ENCODE measurements at places on chromosomes 11 and 22.

GRCh38 chr11:111312076-111312475 is 13.7 kb downstream of the POU2AF3 start:
- DNase-seq: no peak

GRCh38 chr22:40747361-40747760 is 68.1 kb downstream of the MCHR1 start:
- DNase-seq: no peak

DNA sequence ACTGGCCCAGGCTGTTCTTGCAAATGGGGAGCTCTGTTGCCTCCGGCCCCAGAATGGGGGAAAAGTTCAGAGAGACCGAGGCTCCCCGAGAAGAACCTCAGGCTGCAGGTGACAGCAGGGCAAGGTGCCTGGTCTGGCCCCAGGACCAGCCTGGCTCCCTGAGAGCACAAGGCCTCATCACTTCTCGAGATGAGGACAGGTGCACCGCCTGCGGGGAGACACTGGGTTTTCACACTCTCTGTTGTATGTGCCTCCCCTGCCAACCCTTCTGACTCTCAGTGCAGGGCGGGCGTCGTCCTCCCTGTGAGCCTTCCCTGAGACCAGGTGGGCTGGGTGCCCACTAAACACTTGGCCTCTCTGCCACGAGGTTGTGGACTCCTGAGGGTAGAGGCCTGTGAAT is 102.2 kb downstream of the BCR start:
- no peak for DNase-seq

DNA sequence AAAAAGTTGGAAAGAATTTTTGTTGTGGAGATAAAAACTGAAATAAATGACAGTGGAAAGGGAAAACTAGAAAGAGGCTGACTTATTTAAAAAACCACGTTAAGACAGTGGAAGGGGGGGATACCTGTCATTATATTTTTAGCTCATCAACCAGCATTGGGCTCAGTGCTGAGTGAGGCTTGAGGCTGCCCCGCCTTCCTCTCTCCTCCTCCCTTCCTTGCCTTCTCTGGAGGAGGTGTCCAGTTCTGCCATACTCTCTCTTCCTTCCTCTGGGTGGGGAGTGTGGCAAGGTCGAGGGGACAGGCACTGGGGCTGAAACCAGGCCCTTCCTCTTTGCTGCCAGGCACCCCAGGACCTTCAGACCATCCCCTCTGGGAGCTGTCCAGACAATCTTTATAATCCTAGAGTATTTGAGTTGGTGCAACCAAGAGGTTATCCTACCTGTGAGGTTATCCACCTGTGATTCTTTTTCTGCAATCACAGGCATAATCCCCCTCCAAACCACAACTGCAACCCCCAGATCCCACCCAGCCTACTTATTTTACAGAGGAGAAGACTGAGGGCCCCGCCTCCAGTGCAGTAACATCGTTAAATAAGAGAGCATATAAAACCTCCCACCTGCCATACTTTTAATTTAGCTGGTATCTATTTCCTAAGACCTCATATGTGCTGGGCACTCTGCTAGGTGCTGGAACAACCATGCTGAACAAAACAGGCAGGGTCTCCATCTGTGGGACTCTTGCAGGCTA is 578.5 kb downstream of the BUD13 start:
- DNase-seq: no peak

GRCh38 chr11:27871056-27871455 is 170.8 kb upstream of the BDNF start:
- DNase-seq: no peak

DNA sequence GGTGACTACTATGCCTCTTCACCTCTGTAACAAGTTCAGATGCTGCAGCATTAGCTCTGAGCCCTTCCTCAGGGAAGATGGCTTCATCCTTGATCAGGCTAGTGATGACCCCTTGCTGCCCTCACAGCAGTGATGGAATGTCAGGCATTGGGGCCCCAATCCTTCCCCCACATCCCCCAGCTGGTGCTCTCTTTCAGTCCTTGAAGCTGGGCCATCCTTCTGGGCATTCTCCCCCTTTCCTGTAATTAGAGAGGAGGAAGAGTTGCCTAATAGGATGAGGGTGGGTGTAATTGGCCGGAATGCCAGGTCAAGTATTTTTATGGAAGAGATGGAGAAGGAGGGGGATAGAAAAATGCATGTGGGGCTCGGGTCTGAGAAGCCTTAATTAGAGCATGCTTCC is 62.6 kb downstream of the TRAF6 start:
- no peak for DNase-seq

DNA sequence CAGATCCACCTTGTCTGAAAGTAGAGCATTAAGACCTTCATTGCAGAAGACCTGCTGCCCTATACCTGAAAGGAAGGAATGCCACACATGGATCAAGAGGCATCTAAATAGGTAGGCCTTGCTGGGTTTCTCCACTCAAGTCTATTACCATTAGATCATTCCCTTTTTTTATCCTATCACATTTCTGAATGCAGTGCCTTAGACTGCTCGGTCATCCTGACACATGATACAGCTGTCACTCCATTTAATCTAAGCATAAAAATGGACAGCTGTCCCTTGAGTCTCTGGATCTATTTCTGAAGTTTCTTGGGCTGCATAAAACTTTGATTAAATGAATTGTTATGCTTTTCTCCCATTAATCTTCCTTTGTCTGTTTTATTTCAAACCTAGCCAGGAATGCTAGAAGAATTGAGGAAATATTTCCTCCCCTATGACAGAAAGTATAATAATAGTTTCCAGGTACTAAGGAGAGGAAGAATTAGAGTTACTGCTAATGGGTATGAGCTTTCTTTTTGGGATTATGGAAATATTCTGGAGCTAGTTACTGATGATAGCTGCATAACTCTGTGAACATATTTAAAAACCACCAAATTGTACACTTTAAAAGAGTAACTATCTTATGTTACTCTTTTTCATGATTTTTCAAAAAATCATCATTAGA is 88.0 kb downstream of the DLG2 start:
- DNase-seq: no peak

DNA sequence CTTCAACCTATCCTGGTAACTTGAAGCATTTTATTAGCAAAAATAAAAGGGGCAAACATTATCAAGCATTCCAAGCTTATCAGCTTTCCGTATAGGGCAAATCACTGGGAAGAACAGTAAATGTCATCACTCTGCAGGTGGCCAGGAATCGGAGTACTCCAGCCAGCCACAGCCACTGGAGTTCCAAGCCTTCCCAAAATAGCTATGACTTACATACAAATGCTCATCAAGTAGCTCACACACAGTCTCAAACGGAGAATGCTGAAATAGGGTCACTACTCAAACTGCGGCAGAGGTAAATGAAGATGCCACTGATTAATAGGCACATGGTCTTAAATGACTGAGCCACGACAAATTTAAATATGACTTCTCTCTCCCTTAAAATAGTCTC is 2.1 kb downstream of the USP28 start:
- DNase-seq: no peak

- DNase-seq: no peak
These were observed 13.2 kb upstream of the NPAS4 start for GRCh38 chr11:66407651-66408050.

DNA sequence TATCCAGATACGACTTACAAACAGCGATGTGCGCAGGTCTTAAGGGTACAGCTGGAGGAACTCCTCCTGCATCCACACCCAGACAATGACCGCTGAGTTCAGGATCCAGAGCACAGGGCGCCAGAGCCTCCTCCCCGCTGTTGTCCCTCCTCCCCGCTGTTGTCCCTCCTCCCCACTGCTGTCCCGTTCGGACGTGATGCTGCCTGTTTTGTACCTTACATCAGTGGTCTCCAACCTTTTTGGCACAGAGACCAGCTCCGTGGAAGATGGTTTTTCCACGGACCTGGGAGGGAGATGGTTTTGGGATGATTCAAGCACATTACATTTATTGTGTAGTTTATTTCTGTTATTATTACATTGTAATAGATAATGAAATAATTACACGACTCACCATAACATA is 62.0 kb downstream of the PHF21B start:
- no peak for DNase-seq

GRCh38 chr11:119352857-119353260 is 6.4 kb upstream of the MFRP start:
- no peak for DNase-seq

DNA sequence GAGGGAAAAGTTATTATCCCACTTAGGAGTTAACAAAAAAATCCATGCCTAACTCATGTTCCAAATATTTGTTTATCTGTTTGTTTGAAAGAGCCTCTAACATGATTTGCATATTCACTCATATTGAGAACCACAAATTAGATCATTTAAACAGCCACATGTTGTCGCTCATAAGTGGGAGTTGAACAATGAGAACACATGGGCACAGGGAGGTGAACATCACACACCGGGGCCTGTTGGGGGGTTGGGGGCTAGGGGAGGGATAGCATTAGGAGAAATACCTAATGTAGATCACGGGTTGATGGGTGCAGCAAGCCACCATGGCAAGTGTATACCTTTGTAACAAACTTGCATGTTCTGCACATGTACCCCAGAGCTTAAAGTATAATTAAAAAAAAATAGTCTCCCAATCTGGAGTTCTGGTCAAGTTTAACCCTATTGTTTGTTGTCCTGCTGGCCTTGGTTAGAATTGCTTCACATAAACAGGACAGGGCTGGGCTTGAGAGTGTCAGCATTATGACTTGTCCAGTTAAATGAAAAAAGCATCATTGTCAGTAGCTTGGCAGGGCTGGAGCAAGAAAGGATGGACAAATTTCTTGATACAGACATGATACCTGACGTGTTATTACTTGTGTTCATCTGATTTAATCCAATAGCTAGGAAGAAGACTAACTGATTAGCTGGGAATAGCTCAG is 57.8 kb upstream of the PSMA1 start:
- no peak for DNase-seq

- DNase-seq: no peak
These were observed 19.3 kb upstream of the BDNF start for GRCh38 chr11:27719546-27719925.

GRCh38 chr11:79617561-79617960 is 176.7 kb upstream of the TENM4 start:
- DNase-seq: no peak

DNA sequence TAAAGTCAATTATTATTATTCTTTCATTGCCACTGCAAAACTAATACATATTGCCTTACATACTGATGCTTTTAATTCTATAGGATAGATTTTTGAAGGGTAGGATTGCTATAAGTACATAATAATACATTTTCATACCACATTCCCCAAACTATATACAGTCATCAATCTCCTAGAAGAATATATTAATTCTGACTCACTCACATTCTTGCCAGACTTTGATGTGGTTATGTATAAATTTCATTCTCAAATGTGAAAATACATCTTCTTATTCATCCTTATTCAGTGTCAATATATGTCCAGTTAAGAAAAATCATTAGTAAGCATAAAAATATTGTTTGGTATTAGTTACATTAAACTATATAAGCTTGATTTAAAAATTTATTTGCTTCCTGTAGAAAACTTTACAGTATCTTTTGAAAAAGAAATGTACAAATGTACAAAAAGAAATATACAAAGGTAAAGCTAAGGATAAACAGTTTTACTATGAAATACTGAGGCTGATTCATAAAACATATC is 458.8 kb upstream of the CNTN5 start:
- DNase-seq: no peak

DNA sequence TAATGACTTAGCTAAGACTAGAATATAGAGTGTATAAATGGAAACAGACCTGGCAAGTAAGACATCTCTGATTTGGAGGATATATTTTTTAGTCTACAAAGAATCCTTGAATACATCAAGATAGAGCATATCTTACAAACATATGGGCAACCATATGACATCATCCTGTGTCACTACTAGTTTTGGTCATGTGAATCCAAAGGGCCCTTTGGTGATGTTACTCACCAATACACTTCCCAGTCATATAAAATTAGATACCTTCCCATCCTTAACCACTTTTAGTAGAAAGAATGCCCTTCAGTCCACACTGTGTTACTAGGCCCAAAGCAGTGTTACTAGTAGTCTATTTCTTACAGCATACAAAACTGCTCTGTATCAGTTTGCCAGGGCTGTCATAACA is 31.6 kb downstream of the GRIA4 start:
- DNase-seq: no peak

DNA sequence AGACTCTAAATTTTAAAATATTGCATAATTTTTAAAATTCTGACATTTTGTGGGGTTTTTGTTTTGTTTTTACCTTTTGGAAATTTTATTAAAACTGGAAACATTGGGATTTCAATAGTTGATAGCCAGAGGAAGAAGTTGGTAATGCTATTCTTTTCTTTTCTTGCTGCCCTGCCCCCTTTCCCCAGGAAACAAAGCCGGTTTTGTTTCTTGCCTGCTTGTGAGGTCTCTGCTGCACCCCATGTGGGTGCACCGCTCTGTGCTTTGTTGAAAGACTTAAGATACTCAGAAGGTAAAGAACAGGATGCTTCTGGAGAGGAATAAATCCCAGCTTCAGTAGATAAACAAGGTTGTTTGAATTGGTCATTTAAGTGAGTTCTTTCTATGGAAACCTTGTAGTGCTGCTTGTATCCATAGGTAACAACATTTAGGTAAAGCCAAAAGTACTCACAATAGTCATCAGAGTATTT is 87.5 kb downstream of the YAP1 start:
- DNase-seq: no peak

DNA sequence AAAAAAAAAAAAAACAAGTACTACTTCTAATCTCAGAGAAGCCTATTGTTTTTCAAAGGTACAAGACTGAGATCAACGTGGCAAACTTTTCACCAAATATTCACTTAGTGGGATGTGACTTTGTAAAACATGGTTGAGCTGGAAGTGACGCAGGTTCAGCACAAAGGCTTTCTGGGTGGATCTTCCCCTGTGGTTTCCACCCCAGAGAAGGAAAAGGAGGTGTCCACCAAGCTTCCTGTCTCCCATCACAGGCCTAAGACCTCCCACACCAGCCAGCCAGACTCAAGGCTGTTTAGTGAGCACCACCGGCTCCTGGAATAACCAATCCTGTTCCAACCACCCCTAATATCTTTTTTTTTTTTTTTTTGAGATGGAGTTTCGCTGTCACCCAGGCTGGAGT is 5.7 kb downstream of the TMEM184B start:
- DNase-seq: no peak

DNA sequence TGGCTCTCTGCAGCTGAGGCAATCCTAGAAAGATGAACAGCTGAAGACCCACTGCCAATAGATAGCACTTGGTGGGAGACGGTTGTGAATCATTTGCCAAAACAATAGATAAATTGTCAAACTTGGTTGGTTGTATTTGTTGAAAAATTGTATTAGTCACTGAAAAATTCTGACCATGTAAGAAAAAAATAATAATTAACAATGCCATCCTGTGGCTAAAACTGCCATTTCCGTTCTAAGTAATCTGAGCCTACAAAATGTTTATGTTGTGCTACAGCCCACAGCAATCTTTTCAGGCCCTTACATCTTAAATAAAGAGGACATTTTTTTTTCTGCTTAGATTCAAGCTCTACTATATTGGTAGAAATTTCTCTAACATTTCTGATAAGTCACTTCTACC is 103.2 kb upstream of the ANO3 start:
- DNase-seq: no peak
